Activated effector memory CD4-positive, alpha-beta T cell treated with anti-CD3 and anti-CD28 coated beads, Interleukin-2, amount 50 U/mL, for 16 hours (primary cell): ENCODE measurements at places on chromosomes 12 and 14.

- DNase-seq, result peak; percentile 60
Observed at GRCh38 chr12:132395192-132395907, 66.0 kb upstream of the GALNT9 start.

GRCh38 chr12:46535376-46535775, 162.8 kb upstream of the SLC38A2 start:
- DNase-seq, result no peak

- no peak for DNase-seq
Observed at GRCh38 chr12:13250416-13250815, 53.9 kb downstream of the EMP1 start.

GRCh38 chr14:38791862-38792261, 311.2 kb downstream of the SEC23A start:
- DNase-seq, result no peak

- no peak for DNase-seq
Observed at GRCh38 chr14:24063263-24063836, 8.0 kb upstream of the CPNE6 start.

- DNase-seq, result peak; percentile 78
Observed at GRCh38 chr12:6266971-6267721, 43.3 kb upstream of the PLEKHG6 start.

DNA sequence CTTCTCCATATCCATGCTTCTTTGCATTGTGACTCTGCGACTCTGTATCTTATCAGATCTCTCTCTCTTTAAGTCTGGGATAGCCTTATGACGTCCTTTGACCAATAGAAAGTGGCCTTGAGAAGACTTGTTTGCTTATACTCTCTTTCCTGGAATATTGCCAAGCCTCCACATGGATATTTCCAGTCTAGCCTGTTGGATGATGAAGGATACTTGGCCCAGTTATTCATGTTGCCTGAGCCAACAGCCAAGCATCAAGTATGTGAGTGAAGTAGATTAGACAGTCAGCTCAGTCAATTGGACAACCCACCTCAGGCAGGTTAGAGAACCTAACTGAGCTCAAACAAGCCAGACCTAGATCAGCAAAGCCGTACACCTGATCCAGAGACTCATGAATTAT, 864.2 kb upstream of the MGAT4C start:
- no peak for DNase-seq

DNA sequence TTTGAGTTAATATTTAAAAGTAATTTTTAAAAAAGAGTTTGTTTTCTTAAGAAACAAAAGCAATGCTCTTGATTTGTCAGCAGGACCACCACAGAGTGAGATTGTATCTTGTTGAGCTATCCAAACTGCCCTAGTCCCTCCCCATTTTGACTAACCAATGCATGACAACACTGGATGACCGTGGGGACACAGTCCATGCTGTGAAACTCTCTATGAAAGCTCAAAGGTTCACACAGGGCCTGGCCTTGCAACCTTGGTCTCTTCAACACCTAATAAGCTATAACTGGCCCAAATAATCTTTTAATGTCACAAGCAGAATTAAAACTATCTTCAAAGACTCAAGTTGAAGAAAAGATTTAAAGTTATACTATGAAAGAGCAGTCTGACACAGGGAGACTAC, 13.5 kb downstream of the ETFRF1 start:
- no peak for DNase-seq

DNA sequence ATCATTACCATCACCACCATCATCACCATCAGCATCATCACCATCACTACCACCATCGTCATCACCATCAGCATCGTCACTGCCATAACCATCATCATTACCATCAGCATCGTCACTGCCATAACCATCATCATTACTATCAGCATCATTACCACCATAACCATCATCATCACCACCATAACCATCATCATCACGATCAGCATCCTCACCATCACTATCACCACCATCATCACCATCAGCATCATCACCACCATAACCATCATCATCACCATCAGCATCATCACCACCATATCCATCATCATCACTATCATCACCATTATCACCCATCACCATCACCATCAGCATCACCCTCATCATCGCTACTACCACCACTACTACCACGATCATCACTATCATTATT, 493.9 kb upstream of the TBX3 start:
- no peak for DNase-seq

DNA sequence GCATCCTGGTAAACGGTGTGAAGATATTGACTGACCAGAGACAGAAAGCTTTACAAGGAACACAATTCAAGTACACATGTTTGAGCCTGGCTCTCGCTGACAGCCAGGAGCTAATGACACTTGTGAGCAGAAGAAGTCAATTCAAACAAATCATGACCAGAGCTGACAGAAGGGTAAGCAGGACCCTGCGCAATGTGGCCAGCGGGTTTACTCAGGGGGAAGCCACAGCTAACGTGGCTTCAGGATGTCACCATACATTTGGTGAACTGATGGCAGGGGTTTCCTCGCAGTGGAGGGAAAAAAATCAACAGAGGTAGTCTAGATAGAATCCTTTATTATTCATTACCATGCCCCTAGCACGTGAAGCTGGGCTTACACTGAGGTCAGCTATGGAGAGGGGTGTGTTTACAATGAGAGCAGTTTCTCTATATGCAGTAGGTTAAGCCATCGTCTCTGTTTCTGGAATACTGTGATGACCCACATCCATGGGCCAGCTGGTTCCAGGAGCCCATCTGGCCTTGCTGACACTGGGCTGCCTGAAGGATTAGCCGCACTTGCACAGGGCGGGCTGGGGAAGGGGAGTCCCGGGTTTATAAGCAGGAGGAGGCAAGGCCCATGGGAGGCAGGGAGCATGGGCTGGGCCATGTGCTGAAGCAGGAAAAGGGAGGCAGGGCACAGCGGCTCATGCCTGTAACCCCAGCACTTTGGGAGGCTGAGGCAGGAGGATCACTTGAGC, 198.2 kb upstream of the PRMT8 start:
- no peak for DNase-seq

- DNase-seq, result no peak
Observed at GRCh38 chr14:102684298-102684663, 91.8 kb downstream of the RCOR1 start.

GRCh38 chr12:65911321-65911720, 87.0 kb downstream of the HMGA2 start:
- DNase-seq, result no peak
